ENCODE measurements at places on chromosomes 3 and 15. TPM values are rescaled to one million over a fixed set of nuclear protein-coding genes. Genes with fewer than 3 reads are reported as not detected.

GRCh38 chr3:88785841-88786240 is 321.6 kb upstream of the EPHA3 start:
- no peaks in the 10 kb centered on the region for H3K36me3 ChIP-seq
- no peaks in the 10 kb centered on the region for H3K27me3 ChIP-seq
- H3K27ac ChIP-seq: no peak overlapping the region
- no peaks in the 10 kb centered on the region for H3K4me1 ChIP-seq
- no peak for DNase-seq
- no peak overlapping the region for H3K4me3 ChIP-seq

GRCh38 chr15:82548700-82549099 is 8.4 kb upstream of the RPS17 start:
- no peaks in the 10 kb centered on the region for H3K4me1 ChIP-seq
- no peak overlapping the region for H3K4me3 ChIP-seq
- DNase-seq: no peak
- H3K27me3 ChIP-seq: no peaks in the 10 kb centered on the region
- H3K27ac ChIP-seq: no peak overlapping the region
- H3K36me3 ChIP-seq: no peaks in the 10 kb centered on the region

NANOGP8 gene
- total RNA-seq: not detected

- no peaks in the 10 kb centered on the region for H3K27me3 ChIP-seq
- H3K36me3 ChIP-seq: no peaks in the 10 kb centered on the region
- no peak overlapping the region for H3K4me3 ChIP-seq
- peak; percentile 88 for DNase-seq
- no peaks in the 10 kb centered on the region for H3K4me1 ChIP-seq
- H3K27ac ChIP-seq: no peak overlapping the region
Observed at GRCh38 chr15:34799149-34800101, 4.1 kb upstream of the ACTC1 start.

DNA sequence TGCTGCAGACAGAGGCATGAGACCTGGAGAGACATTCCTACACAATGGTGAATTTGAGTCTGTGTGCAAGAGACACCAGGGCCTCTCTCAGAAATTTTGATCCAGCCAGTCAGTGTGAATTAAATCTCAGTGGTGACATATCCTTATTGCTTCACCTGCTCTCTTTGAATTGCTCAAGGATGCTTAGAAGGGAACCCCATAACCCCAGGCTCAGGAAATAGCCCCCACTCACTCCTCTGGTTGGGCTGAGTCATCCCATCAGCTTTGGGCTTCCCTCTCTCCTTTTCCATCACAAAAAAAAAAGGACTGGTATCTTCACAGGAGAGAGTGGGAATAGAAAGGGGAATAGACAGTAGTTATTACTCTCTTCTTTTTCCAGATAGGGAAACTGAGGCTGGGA is 33.0 kb upstream of the LARS2 start:
- no peak overlapping the region for H3K27ac ChIP-seq
- no peaks in the 10 kb centered on the region for H3K36me3 ChIP-seq
- no peak for DNase-seq
- no peak overlapping the region for H3K4me3 ChIP-seq

GRCh38 chr3:194489736-194490612 is 3.2 kb upstream of the ATP13A3 start:
- DNase-seq: no peak
- H3K27ac ChIP-seq: no peak overlapping the region
- H3K4me1 ChIP-seq: peaks cover 5% of the 10 kb centered on the region
- H3K4me3 ChIP-seq: no peak overlapping the region

DNA sequence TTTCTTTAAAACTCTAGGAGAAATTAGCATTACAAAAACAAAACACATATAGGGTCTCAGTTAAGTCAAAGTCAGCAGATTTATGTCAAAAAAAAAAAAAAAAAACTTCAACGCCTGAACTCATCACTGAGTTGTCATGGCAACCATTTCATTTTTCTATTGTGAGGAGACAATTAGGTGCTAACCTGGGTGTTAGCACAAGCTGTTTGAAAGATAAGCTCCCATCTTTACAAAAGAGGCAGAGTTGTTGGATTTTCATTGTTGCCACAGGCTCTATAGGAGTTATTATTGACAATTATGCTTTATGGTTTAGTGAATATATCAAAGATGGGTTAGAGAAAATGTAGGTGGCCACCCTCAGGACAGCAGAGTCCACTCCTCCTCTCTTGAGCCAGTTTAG is 806.9 kb downstream of the GRM7 start:
- no peak overlapping the region for H3K27ac ChIP-seq
- no peaks in the 10 kb centered on the region for H3K27me3 ChIP-seq
- no peaks in the 10 kb centered on the region for H3K4me1 ChIP-seq
- H3K4me3 ChIP-seq: no peak overlapping the region
- no peaks in the 10 kb centered on the region for H3K36me3 ChIP-seq
- DNase-seq: no peak

GRCh38 chr3:157130467-157131251 is 29.3 kb downstream of the CCNL1 start:
- no peak for DNase-seq
- no peaks in the 10 kb centered on the region for H3K27me3 ChIP-seq
- H3K36me3 ChIP-seq: no peaks in the 10 kb centered on the region
- peaks cover 74% of the 10 kb centered on the region for H3K4me1 ChIP-seq
- H3K4me3 ChIP-seq: no peak overlapping the region

- no peaks in the 10 kb centered on the region for H3K36me3 ChIP-seq
- no peak overlapping the region for H3K4me3 ChIP-seq
- no peak overlapping the region for H3K27ac ChIP-seq
- no peaks in the 10 kb centered on the region for H3K27me3 ChIP-seq
- no peaks in the 10 kb centered on the region for H3K4me1 ChIP-seq
Observed at GRCh38 chr3:156581033-156581432, 26.1 kb upstream of the SSR3 start.

GRCh38 chr15:39961051-39961450 is 27.1 kb downstream of the EIF2AK4 start:
- peaks cover 40% of the 10 kb centered on the region for H3K36me3 ChIP-seq
- H3K27me3 ChIP-seq: no peaks in the 10 kb centered on the region
- no peak overlapping the region for H3K4me3 ChIP-seq
- H3K4me1 ChIP-seq: no peaks in the 10 kb centered on the region

GRCh38 chr3:138578961-138579574 is 15.0 kb downstream of the CEP70 start:
- no peaks in the 10 kb centered on the region for H3K4me1 ChIP-seq
- H3K36me3 ChIP-seq: no peaks in the 10 kb centered on the region
- no peak for DNase-seq
- no peak overlapping the region for H3K27ac ChIP-seq

DNA sequence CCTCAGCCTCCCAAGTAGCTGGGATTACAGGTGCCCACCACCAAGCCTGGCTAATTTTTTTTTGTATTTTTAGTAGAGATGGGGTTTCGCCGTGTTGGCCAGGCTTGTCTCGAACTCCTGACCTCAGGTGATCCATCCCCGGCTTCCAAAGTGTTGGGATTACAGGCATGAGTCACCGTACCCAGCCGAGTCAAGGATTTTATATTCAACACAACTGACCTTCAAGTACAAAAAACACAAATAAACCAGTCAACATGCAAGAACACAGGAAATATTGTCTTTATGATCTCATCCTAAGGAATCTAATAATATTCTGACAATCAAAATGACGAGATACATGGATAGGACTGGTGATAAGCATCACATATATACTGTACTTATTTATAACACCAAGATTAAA is 37.9 kb downstream of the TJP1 start:
- no peaks in the 10 kb centered on the region for H3K36me3 ChIP-seq
- no peaks in the 10 kb centered on the region for H3K27me3 ChIP-seq
- no peaks in the 10 kb centered on the region for H3K4me1 ChIP-seq

- no peaks in the 10 kb centered on the region for H3K27me3 ChIP-seq
- H3K4me3 ChIP-seq: no peak overlapping the region
- no peak for DNase-seq
- H3K4me1 ChIP-seq: no peaks in the 10 kb centered on the region
Observed at GRCh38 chr3:30577788-30578187, 28.6 kb upstream of the TGFBR2 start.

GRCh38 chr3:117404141-117404540 is 694.6 kb downstream of the TUSC7 start:
- no peak overlapping the region for H3K27ac ChIP-seq
- H3K4me3 ChIP-seq: no peak overlapping the region
- DNase-seq: no peak
- no peaks in the 10 kb centered on the region for H3K27me3 ChIP-seq

PLA2G4F gene
- total RNA-seq: 0.18 TPM

- H3K4me3 ChIP-seq: no peak overlapping the region
- no peaks in the 10 kb centered on the region for H3K4me1 ChIP-seq
- DNase-seq: no peak
- no peaks in the 10 kb centered on the region for H3K27me3 ChIP-seq
Observed at GRCh38 chr3:114217266-114217665, 20.1 kb downstream of the ZNF80 start.

DNA sequence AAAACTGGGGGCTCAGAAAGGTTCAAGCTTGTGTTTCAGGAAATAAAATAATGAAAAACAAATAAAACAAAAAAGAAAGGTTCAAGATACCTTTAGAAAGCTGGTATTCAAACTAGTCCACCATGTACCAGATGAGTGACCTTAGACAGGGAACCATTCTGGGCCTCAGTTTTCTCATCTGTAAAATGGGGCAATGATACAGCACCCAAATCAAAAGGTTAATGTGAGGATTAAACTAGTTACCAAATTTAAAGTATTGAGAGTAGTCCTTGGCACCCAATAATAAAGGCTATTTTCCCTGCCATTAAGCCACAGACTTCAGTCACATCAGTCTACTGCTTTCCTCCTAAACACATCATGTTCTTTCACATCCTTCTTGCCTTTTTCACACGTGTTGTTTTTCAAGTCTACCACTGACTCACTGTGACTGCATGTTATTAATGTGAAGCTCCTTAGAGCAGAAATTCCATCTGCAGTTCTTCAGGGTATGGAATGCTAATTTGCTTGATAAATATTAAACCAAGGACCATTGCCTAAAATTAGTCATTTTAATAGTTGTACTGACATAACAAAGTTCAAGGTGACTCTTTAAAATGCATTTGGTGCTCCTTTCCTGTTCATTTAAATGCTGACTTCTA is 19.9 kb downstream of the TAMM41 start:
- no peak for DNase-seq
- H3K27ac ChIP-seq: no peak overlapping the region
- no peaks in the 10 kb centered on the region for H3K36me3 ChIP-seq
- H3K27me3 ChIP-seq: no peaks in the 10 kb centered on the region
- no peaks in the 10 kb centered on the region for H3K4me1 ChIP-seq
- H3K4me3 ChIP-seq: no peak overlapping the region

GRCh38 chr3:179299316-179299715 is 23.5 kb upstream of the ZNF639 start:
- H3K36me3 ChIP-seq: no peaks in the 10 kb centered on the region
- H3K27me3 ChIP-seq: no peaks in the 10 kb centered on the region
- H3K4me1 ChIP-seq: no peaks in the 10 kb centered on the region
- no peak for DNase-seq
- H3K4me3 ChIP-seq: no peak overlapping the region

- no peak overlapping the region for H3K27ac ChIP-seq
- H3K27me3 ChIP-seq: no peaks in the 10 kb centered on the region
- DNase-seq: no peak
- H3K4me1 ChIP-seq: no peaks in the 10 kb centered on the region
- no peaks in the 10 kb centered on the region for H3K36me3 ChIP-seq
- no peak overlapping the region for H3K4me3 ChIP-seq
Observed at GRCh38 chr3:96012939-96013338, 801.5 kb upstream of the EPHA6 start.

GOLGA6L22 gene
- not detected for total RNA-seq

DNA sequence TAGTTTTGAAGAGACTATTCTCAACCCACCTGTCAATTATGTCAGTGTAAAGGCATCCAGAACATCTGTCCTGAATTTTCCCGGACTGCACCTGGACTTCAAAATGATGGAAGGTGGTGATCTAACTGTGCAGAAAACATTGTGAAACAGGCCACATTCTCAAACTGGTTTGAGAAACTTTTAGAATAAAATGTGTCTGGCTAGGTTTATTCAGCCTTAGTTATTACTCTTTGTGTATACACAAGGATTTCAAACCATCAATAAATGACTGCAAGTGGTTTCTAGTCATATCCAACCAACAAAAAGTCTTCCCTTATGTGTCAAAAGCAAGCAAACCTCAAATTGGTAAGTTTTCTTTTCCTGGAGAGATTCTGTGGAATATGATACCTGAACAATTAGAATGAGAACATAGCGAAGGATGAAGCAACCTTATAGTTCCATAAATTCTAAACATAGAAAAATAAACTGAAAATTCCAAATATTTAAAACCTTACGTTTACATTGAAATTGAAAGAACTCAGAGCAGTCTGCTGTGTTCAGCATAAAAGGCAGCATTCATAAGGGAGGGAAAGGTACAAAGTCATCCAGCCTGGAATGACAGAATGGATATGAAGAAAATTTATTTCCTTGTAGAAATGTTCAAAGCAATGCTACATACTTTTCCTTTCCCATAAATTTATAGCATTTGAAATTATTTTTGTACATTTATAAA is 306.6 kb upstream of the TGFBR2 start:
- no peak overlapping the region for H3K4me3 ChIP-seq
- no peaks in the 10 kb centered on the region for H3K4me1 ChIP-seq
- no peak for DNase-seq

DNA sequence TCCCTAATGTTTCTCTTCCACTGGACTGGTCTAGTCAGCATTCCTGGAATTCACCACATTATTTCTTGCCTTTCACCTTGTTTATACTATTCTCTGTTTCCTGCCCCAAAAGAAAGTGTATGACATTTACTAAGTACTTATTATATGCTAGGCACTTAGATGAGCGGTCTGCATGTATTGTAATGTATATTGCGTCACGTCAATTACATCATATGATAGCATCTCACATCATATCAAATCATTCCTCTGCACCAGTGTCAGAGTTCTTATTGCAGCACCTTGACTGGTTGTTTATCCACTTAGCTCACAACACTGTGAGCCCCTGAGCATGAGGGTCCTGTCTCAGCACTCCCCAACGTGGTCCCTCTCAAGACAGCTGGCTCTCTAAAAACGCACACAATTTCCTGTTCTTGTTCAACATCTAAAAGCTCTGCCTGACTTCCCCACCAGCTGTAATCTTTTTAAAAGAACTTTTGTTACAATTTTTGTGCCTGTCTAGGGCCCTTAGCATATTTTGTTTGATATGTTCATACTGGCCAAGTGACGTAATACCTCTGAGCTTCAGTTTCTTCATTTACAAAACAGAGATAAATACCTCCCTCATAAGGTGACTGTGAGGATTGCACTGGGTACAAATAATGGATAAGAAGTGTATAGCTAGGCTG is 58.8 kb downstream of the ARHGAP31 start:
- no peak overlapping the region for H3K4me3 ChIP-seq
- no peaks in the 10 kb centered on the region for H3K36me3 ChIP-seq
- H3K27ac ChIP-seq: no peak overlapping the region
- no peaks in the 10 kb centered on the region for H3K4me1 ChIP-seq
- H3K27me3 ChIP-seq: no peaks in the 10 kb centered on the region

CMTM8 gene
- total RNA-seq: 15.2 TPM
